Glomerular endothelial cell (primary cell): ENCODE measurements at places on chromosomes 2 and 18. TPM values are rescaled to one million over a fixed set of nuclear protein-coding genes. Genes with fewer than 3 reads are reported as not detected.

GRCh38 chr2:178473373-178473772 lies 5.0 kb downstream of the FKBP7 start:
- DNase-seq: no peak

DNA sequence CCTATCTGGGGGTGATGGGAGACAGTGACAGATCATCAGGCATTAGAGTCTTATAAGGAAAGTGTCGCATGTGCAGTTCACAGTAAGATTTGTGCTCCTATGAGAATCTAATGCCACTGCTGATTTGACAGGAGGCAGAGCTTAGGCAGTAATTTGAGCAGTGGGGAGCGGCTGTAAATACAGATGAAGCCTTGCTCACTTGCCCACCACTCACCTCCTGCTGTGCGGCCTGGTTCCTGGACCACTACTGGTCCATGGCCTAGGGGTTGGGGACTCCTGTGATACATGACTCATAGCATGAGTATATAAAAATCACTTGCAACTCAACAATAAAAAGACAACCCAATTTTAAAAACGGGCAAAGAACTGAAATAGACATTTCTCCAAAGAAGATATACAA lies 71.1 kb upstream of the ACAA2 start:
- DNase-seq: no peak

DNA sequence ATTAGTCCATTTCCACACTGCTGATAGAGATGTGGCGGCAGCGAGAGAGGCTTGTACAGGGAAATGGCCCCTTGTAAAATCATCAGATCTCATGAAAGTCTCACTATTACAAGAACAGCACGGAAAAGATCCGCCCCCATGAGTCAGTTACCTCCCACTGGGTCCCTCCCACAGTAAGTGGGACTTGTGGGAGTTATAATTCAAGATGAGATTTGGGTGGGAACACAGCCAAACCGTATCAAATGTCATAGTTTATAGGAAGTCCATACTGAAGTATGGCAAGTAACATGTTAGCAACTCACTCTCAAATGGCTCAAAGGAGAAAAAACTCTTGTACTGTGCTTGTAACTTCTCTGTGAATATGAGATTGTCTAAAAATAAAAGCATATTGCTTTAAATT lies 56.1 kb downstream of the FARP2 start:
- no peak for DNase-seq

GRCh38 chr2:67399144-67399543 lies 2.0 kb downstream of the ETAA1 start:
- DNase-seq: no peak

GRCh38 chr2:64753399-64753798 lies 99.7 kb upstream of the SERTAD2 start:
- no peak for DNase-seq

- no peak for DNase-seq
Observed at GRCh38 chr18:7924616-7925015, 357.5 kb downstream of the PTPRM start.

Gene APOB
- total RNA-seq: 0.10 and 0.18 TPM in 2 replicates

Gene TUBA3E
- total RNA-seq: not detected in 2 replicates

Gene MC2R
- not detected in 2 replicates for total RNA-seq
